ENCODE measurements at places on chromosomes 6 and 20. TPM values are rescaled to one million over a fixed set of nuclear protein-coding genes. Genes with fewer than 3 reads are reported as not detected.

The THEMIS gene
- not detected for total RNA-seq

The BTN1A1 gene
- not detected for total RNA-seq

The SLC26A8 gene
- total RNA-seq = not detected

The FNDC1 gene
- not detected for total RNA-seq

The FOXC1 gene
- total RNA-seq = 7.9 TPM

The PKIB gene
- total RNA-seq = 4.1 TPM

The CDH26 gene
- total RNA-seq = 2.0 TPM

The PRKN gene
- total RNA-seq = 1.3 TPM

The HLA-DOB gene
- 2.2 TPM for total RNA-seq

The SEMG1 gene
- total RNA-seq = not detected

The C6orf15 gene
- 0.35 TPM for total RNA-seq
